Stimulated activated CD4-positive, alpha-beta T cell treated with anti-CD3 and anti-CD28 coated beads, Interleukin-2, amount 100 ng/mL, for 24 hours (primary cell): ENCODE measurements at places on chromosomes 2 and 18.

DNA sequence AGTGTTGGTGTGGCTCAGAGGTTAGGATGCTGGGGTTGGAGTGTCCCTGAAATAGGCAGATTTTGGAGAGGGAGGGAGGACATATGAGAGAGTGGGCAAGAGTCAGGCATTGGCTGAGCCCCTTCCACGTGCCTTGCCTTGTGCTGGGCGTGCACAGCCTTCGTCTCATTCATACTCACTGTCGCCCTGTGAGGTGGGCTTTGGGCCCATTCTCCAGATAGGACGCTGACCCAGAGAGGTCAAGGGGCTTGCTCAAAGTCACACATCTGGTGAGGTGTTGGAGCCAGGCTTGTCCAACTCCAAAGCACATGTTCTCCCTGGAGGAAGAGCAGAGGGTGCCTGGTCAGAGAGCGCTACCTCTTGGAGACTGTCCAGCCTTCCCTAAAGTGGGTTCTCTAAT, 166.8 kb downstream of the DYSF start:
- DNase-seq = no peak

DNA sequence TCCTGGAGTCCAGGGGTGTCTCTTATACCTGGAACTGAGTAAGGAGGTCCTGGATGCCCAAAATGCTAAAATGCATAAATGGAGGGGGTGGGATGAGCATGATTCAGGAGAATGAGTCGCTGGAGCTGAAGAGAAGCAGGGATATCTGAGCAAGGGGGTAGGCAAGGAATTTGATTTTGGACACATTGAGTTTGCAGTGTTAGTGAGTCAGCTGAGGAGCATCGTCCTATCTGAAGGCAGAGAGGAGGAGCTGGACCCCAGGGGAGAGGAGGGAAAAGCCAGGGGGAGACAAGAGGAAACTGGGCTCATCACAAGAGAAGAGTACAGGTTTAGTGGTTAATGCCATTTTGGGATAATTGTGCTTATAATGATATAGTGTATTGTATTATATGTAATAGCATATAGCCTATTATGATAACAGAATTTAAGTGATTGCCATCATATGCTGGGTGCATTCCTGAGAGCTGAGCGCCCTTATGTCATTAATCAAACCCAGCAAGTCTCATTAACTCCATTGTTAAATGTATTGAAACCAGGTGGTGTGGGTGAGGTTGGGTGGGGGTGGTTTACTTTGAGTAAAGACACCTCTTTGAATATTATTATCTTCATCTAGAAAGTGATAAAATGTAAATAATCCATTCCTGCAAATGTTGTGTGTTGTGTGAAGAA, 12.4 kb downstream of the EHD3 start:
- no peak for DNase-seq

- DNase-seq = no peak
These were observed 376.5 kb downstream of the ALK start for GRCh38 chr2:29544917-29545316.

DNA sequence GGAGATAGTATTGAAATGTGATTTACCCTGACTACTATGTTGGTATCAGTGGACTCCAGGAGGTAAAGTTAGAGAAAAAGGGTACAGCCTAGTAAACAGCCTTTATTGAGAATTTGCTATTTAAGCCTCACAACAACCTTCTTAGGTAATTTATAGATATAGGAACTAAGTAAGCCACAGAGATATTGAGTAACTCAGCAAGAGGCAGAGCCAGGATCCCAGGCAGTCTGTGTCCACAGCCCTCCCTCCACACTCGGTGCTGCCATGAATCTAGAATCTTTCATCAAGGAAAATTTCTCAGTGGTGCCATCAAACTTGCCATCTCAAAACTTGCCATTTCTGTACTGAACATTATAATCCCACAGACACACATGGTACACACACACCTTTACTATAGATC, 170.9 kb downstream of the CAPN13 start:
- DNase-seq = no peak

GRCh38 chr2:222861411-222862105, 722 bp downstream of the ACSL3 start:
- DNase-seq = peak; percentile 55

- no peak for DNase-seq
These were observed 50.5 kb downstream of the SDC1 start for GRCh38 chr2:20174410-20174809.

- no peak for DNase-seq
These were observed 257.7 kb downstream of the EN1 start for GRCh38 chr2:118589721-118590120.

GRCh38 chr18:10787293-10787901, 261.6 kb downstream of the NAPG start:
- DNase-seq = peak; percentile 92

- DNase-seq = no peak
These were observed 41.6 kb downstream of the GCC2 start for GRCh38 chr2:108490506-108491122.
